Stimulated activated CD4-positive, alpha-beta T cell treated with anti-CD3 and anti-CD28 coated beads, TNF-alpha, amount 100 ng/mL, for 24 hours (primary cell): ENCODE measurements at places on chromosomes 3 and 15.

- no peak for DNase-seq
These were observed 60.8 kb upstream of the ARHGEF26 start for GRCh38 chr3:154060238-154061000.

DNA sequence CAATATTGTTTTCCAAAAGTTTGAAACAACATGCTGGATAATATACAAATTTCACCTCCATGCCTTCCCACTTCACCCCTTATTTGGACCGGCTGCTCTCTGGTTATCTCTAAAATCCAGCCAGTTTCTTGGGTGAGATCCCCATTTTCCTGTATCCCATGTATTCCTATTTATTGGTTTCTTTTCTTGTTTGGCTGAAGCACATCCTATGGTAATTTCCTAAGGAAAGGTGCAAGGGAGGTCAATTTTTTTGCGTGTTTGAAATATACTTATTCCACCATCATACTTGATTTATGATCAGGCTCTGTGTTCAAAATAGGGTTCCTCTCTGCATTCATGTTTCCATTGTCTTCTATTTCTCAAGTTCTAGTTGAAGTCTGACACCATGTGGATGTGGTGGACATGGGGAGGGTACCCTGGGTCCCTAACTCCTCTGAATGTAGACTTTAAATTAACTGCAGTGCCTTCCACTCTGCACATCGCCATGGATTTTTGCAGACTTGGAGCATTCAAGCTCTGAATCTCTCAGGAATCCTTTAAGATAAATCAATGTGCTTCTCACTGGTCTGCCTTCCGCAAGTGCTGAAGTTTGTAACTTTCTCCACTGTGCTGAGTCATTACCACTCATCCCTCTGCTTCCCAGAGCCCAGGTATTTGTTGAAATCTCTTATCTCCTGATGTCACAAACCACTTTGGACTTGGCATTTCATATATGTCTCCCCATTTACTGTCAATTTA is 52.1 kb upstream of the TLE3 start:
- DNase-seq, result no peak

DNA sequence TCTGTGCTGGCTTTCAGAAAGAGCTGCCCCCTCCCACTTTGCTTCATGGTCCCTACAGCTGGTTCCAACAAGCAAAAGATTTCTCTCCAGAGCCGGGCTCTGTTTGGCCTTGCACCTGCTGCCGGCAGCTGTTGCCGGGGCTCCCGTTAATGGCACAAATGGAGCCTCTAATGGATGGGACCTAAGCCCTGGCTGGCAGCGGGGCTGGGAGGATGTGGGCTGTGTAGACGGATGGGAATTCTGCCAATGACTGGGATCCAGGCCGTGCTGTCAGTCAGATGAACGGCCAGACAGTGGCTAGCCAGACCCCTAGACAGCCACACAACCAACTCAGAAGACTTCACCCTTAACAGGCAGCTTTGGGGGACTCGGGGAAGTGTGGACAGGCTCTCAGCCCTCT is 88.0 kb downstream of the RPLP1 start:
- no peak for DNase-seq

DNA sequence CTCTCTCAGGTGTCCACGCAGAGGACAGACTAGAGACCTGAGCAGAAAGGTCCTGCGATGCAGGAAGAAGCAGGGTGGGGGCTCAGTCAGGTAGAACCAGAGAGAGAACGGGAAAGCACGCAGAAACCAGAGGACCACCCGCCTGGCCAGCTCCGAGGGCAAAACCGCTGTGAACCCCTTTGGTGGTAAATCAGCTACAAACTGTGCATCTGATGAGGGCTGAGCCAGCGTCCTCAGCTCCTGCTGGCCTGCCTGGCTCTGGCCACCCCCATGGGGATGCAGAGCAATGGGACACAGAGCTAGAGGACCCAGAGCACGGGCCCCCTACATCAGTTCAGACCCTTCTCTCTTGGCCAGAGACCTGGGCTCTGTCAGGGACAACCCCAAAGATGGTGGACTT is 44.6 kb downstream of the WNT7A start:
- no peak for DNase-seq

DNA sequence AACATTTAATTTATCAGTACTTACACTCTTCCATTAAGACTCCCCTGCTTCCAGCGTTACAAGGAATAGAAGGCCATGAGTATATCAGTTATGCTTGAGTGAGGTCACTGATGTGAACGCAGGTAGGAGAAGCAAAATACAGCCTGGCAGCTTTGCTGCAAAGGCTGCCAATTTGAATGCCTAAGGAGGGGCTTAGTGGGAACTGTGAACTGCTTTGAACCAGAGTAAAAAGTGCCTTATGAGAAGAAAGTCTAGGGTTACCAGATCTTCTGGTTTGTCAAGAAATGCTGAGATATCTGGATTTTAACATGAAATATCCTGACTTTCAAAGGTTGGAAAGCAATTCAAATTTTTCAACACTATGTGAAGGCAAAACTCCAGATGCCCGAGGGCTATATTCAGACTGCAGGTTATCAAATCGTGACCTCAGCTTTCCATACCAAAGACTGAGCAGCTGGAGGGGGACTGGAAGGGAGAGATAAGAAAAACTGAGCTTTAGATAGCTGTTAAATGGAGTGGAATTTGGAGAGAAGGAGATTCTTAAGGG is 446.3 kb upstream of the NECTIN3 start:
- no peak for DNase-seq

GRCh38 chr3:62406945-62407344 is 33.6 kb upstream of the FEZF2 start:
- no peak for DNase-seq

DNA sequence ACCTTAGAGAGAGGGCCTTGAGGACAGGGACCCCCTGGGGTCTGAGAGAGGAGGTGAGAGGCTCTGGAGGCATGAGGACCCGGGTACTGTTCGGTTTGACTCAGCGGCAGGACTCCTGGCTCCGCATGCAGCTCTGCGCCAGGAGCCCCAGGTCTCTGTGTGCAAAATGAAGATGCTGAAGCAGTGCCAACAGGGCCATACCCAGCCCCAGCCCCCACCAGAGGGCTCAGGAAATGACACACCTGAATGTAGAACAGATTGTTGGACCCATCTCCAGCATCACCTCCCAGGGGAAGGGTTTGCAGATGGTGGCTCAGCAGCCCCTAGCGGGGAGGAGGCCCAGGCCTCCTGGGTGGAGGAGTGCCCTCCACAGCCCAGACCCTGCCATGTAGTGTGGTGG is 30.2 kb downstream of the EPHB3 start:
- no peak for DNase-seq

GRCh38 chr3:72375237-72376076 is 472.8 kb downstream of the SHQ1 start:
- DNase-seq, result peak; percentile 48

- DNase-seq, result no peak
These were observed 115.7 kb upstream of the PRTG start for GRCh38 chr15:55858661-55859060.
